Right cardiac atrium (tissue), 5 donors: ENCODE measurements at places on chromosomes 2 and 18. TPM values are rescaled to one million over a fixed set of nuclear protein-coding genes. Genes with fewer than 3 reads are reported as not detected.

The FAM110C gene
- total RNA-seq = 7.7 TPM

- DNase-seq = peak; percentile 90
Observed at GRCh38 chr18:48742706-48743475, 204.1 kb downstream of the CTIF start.

The SAG gene
- not detected for total RNA-seq

The OLA1 gene
- total RNA-seq = 66.9 TPM

- no peak for DNase-seq
Observed at GRCh38 chr2:241530571-241530970, 22.2 kb upstream of the STK25 start.

The GCKR gene
- total RNA-seq = 1.0 TPM

The TSPYL6 gene
- not detected for total RNA-seq

The DHRS9 gene
- 46.3 TPM for total RNA-seq

GRCh38 chr18:11899063-11899462, 9.1 kb downstream of the MPPE1 start:
- no peak for DNase-seq

The GYPC gene
- total RNA-seq = 98.1 TPM

GRCh38 chr2:170313347-170313991, 135.5 kb downstream of the MYO3B start:
- no peak for DNase-seq

DNA sequence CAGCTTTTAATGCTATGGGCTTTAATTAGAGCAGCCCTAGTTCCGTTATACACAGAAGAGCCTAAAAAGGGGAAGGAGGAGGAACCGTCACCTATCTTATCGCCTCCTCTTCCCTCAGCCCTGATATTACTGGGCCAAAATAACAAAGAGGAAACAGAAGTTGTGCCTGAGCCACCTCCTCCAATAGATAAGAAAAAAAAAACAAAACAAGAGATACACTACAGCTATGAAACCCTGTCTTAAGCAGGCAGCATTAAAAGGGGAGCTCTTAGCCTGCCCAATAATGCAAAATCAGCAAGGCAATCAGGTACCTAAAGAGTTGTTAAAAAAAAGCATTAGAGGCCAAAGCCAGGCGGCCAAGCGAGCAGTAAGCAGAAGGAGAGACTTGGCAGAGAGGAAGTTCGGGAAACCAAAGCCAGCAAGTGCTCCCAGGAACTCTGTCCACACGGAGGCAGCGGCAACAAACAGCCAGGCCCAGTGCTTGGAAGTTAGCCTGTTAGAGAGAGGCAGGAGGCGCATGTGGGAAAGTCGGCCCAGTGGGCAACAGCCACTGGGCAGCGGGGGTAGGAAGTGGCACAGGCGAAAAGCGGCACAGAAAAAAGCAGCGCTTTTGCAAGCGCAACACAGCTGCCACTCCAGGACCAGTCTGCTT, 41.8 kb upstream of the PDK1 start:
- DNase-seq = peak; percentile 75

GRCh38 chr18:5969989-5970403, 74.7 kb upstream of the TMEM200C start:
- no peak for DNase-seq

GRCh38 chr2:1770566-1771380, 26.5 kb upstream of the PXDN start:
- no peak for DNase-seq

DNA sequence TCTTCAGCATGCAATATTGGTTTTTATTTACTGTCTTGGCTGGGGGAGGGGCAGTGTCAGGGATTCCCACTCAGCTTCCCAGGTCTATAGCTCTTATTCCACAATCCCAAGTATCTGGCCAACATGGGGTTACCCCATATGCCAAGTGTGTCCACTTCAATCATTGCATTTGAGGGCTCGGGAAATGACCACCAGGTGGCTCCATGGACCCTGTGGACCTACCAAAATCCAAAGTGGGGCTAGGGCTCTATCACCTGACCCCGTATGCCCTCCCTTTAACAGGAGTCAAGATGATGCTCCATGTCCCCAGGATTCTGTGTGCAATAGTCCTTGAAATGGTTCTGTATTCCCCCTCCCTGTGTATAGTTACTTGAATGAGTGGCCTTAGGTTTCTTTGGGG, 12.1 kb upstream of the TRAF3IP1 start:
- DNase-seq = peak; percentile 33

- no peak for DNase-seq
Observed at GRCh38 chr2:17689010-17689409, 64.6 kb downstream of the SMC6 start.

DNA sequence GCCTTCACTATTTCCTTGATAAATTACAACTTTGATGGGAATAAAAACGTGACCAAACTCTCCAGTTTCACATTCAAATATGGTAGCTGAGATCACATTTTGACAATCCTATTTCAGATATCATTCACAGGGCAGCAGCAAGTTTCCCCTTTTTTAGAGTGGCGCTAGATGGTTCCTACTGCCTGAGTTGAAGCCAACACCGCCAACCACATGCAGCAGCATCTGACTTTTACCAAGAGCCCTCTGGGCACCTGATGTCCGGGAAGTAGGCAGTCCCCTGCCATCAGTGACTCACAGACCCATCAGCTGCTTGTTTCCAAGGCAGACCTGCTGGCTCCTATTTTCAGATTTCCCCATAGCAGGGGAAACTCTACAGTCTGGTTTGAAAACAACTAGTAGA, 4.0 kb upstream of the MREG start:
- no peak for DNase-seq

The CUL3 gene
- total RNA-seq = 65.0 TPM

The ZNF638 gene
- 81.6 TPM for total RNA-seq

GRCh38 chr18:12474146-12474545, 66.4 kb downstream of the PRELID3A start:
- no peak for DNase-seq

DNA sequence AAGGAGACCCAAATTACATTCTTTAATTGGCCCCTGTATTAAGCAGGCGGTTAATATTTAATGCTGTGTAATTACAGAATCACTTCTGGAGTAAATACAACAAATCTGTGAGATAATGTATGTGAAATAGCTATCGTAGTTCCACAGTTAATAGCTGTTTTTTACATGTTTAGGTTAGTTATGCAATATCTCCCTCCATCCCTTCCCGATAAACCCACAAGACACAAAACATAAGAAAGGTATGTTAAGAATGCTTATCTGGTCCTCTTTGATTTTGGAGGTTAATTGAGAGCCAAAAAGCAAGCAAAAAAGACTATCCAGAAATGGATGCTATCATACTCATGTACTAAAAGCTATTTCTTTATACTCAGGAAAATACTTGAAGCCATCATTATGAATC, 49.1 kb downstream of the ZNF638 start:
- no peak for DNase-seq

DNA sequence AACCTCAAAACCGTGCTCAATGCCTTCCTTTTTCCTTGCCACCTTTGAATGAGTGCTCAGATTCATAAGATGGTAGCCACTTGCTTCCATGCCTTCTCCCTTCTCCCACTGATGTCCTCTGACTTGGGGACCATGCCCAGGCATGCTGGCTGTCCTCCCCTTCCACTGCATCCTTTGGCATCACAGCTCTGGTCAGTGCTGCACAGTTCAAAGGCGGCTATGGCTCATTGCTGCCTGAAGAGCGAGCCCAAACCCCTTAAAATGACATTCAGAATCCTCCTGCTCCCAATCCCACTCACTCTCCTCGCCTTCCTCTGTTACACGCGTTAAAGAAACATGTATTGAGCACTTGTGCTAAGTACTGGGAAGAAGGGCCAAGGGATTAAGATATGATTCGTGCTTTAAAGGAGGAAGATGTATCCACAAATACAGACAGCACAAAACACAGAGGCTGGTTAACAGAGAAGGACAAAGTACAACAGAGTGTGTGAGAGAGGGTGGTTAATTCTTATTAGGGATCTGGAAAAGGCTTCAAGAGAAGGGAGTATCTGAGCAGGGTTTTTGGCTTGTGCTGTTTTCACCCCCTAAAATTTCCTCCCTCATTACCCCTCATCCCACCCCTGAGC, 81.8 kb downstream of the CERKL start:
- no peak for DNase-seq

GRCh38 chr2:219171231-219171651, 1.4 kb upstream of the SLC23A3 start:
- DNase-seq = peak; percentile 75

The TUBA4A gene
- 27.6 TPM for total RNA-seq

The HNRNPA3 gene
- total RNA-seq = 89.8 TPM

- DNase-seq = no peak
Observed at GRCh38 chr2:197425550-197425949, 9.3 kb downstream of the SF3B1 start.

The KCNG2 gene
- 0.37 TPM for total RNA-seq

The GRHL1 gene
- 2.8 TPM for total RNA-seq

The ZNF804A gene
- total RNA-seq = not detected

The DIPK1C gene
- total RNA-seq = 2.5 TPM

DNA sequence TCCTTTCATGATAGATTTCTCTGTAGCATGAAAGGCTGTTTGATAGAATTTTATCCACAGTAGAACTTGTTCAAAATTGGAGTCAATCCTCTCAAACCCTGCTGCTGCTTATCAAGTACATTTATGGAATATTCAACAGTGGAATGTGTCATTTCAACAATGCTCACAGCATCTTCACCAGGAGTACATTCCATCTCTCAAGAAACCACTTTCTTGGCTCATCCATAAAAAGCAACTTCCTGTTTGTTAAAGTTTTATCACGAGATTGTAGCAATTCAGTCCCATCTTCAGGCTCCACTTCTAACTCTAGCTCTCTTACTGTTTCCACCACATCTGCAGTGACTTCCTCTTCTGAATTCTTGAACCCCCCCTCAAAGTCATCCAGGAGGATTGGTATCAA, 29.4 kb downstream of the PDCL3 start:
- no peak for DNase-seq

GRCh38 chr2:182862091-182862490, 4.3 kb downstream of the FRZB start:
- no peak for DNase-seq

- DNase-seq = no peak
Observed at GRCh38 chr2:29249666-29250253, 134.5 kb downstream of the CLIP4 start.

- DNase-seq = no peak
Observed at GRCh38 chr2:118755384-118755783, 92.1 kb downstream of the EN1 start.

- DNase-seq = no peak
Observed at GRCh38 chr2:10457846-10458598, 9.9 kb upstream of the ODC1 start.

- DNase-seq = no peak
Observed at GRCh38 chr18:32276906-32277305, 87.1 kb downstream of the MEP1B start.

- no peak for DNase-seq
Observed at GRCh38 chr2:18824325-18824790, 235.0 kb upstream of the NT5C1B start.

- peak; percentile 70 for DNase-seq
Observed at GRCh38 chr2:54634564-54635511, 88.6 kb upstream of the EML6 start.

DNA sequence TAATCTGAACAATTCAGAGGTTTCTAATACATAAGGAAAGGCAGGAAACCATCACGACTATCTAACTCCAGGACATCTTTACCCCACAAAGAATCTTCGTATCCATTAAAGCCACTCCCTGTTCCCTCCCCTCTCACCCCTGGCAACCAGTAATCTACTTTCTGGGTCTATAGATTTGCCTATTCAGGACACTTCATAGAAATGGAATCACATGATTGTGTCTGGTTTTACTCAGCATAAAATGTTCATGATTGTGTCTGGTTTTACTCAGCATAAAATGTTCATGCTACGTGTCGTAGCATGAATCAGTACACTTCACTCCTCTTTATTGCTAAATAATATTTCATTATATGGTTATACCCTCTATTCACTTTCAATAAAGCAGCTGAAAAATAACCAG, 11.6 kb downstream of the FECH start:
- no peak for DNase-seq

DNA sequence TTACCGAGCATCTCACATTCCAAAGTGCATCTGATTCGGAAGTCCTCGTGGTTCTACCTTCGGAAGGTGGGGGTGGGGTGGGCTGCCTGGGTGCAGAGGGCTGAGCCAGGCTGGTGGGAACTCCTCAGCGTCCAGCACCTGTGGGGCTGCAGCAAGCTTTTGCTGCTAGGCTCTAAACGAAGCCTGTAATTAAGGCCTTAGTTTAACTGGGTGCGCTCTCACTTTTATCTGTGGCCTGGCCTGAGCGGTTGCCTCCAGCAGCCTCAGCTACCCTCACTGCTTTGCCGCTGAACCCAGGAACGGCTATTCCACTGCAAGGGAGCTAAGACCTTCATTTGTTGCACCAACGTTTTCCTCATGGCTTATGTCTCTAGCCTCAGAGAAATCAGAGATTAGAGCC, 48.4 kb downstream of the TMEM17 start:
- DNase-seq = no peak

- no peak for DNase-seq
Observed at GRCh38 chr2:25817006-25817405, 61.3 kb downstream of the ASXL2 start.

The VSNL1 gene
- 26.5 TPM for total RNA-seq

The DSC2 gene
- 24.5 TPM for total RNA-seq

DNA sequence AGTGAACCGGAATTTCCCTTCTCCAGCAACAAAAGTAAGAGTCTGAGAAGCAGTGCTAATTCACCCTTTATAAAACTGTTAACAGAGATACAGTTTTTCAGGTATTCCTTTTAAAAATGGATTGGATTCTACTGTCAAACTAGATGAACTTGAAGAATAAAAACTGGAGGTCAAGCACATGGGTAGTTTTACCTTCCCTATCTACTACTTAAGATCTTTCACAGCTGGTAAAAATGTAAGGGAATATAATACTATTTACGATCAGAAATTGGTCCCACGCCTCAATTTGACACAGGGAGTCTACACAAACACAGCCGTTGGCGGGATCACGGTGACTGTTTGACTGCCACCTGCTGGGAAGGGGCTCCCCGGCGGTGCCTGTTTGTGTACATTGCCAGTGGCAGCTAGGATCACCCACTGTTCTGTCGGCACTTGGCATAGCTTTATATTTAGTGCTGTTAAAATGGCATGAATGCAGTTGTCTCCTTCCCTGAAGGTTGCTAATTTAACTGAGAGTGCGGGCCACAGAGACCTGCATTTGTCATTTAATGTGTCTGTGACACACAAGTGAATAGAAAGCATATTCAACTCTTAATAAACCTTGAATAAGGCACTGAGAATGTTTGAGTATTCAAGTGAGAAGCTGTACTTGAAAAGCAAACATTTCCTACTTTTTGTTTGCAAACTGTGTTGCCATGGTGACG, 59.5 kb downstream of the ABCG8 start:
- DNase-seq = peak; percentile 52

- no peak for DNase-seq
Observed at GRCh38 chr2:239881031-239881471, 144.1 kb downstream of the NDUFA10 start.
